Renal cortical epithelial cell (primary cell): ENCODE measurements at places on chromosomes 11 and 22. TPM values are rescaled to one million over a fixed set of nuclear protein-coding genes. Genes with fewer than 3 reads are reported as not detected.

GRCh38 chr11:5929571-5930368 lies 12.3 kb upstream of the OR56A3 start:
- DNase-seq = no peak

Gene GGTLC3
- not detected in 2 replicates for total RNA-seq

- DNase-seq = no peak
Observed at GRCh38 chr11:37632748-37633147, 1034.7 kb upstream of the RAG2 start.

DNA sequence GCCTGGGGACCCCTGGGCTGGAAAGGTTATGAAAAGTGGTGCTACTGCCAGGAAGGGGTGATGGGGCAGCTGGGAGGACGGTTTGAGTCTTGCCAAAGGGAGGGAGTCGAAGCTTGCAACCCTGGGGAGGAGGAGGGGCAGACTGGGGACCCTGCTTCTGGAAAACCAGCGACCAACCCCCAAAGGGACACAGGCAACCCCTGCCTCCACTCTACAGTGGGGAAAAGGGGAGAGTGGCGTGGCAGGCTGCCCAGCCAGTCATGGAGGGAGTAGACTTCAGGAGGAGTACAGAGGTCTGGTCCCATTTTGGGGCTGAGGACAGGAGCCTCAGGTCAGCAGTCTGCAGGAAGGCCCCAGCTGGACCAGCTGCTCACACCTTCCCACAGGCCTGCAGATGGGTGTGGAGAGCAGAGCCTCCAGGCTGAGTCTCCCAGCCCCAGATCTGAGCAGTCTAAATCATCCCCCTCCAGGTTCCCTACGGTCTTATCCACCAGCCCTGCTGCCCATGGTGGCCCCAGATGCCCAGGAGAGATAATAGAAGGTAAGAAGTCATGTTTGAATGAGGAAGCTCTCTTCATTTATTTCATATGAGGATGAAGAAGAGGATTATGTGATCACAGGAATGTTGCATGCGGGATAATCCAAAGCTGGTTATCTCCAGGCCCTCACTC lies 3.3 kb downstream of the DDT start:
- no peak for DNase-seq

DNA sequence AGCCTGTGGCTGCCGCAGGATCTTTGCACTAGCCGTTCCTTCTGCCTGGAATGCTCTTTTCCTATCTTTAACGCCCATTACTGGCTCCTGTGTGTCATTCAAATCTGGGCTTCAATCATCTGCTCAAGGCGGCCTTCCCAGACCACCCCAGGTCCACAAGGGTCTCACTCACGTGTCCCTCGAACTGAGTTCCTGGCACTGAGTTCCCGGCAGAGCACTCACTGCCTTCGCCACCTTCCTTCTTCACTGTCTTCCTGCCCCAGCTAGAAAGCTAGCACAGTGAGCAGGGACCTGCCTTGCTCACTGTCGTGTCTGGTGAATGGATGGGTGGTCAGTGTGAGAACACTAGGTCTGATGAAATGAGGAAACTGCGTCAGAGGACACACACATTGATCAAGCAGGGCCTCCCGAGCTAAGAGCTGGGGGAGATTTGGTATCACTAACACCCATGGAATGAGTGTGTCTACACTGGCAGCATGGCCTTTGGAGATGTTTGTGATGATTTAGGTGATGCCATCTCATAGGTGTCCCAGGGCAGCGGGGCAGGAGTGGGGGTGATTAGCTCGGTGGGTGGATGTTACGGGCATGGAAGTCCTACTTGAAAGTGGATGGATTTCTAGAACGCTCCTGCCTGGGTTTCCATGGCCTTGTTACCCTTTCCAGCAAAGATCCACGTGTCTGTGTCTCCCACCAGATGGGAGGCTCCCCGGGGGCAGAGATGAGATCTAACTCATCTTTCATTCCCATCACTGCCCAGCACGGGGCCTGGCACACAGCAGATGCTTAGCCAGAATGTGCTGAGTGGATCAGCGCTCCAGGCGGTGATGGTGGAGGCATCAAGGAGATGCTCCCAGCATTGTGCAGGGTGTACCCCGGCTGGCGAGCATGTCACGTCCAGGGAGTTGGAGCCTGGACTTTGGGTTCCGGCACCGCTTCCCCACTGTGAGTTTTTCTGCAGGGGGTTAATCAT lies 64.5 kb downstream of the SHISAL1 start:
- DNase-seq = no peak

DNA sequence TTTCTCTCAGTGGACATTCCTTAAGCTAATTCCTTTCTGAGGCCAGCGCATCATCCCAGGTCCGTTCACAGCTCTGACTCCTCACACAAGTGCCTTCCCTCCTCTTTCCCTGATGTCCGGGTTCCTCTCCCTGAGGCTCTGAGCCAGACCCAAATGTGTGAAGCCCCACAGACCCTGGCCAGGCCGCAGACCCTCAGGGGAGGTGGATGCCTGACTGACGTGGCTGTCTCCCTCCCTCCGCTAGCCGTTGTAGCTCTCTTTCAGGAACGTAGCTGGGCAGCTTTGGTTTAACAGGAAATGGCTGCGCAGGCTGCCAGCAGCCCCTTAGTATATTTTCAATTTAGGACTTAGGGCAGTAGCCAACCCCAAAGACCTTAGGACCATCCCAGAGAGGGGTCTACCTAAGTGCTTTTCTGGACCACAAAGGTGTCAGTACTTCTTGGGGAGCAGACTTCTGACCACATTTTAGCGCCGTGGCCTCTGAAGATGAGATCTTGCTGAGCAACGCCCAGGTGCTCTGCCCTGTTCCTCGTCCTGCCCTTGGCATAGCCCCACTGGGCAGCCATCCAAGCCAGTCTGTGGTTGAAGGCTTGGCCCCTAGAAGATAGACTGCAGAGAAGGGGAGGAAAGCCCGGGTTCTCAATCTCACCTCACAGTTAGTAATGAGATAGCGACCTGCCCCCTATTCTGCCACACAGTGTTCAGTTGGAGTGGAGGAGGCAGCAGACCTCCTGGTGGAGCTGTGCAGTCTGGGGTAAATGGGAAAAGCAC lies 27.0 kb downstream of the MYBPC3 start:
- no peak for DNase-seq

GRCh38 chr11:12897390-12897789 lies 111.7 kb upstream of the RASSF10 start:
- DNase-seq = no peak

DNA sequence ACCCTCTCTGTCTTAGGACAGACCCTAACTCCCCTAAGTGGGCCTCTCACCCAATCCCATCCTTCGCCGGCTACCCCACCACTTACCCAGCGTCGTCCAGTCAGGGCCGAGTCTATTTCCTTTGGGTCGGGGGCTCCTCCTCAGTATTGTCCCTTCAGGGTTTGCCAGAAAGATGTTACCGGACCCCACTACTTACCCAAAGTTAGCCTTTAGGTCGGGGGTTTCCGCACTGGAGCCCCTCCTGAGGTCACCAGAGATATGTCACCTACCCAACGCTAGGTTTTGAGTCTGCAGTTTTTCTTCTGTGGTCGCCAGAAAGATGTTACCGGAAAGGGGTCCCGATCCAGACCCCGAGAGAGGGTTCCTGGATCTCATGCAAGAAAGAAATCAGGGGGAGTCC lies 17.9 kb upstream of the B4GALNT4 start:
- no peak for DNase-seq

DNA sequence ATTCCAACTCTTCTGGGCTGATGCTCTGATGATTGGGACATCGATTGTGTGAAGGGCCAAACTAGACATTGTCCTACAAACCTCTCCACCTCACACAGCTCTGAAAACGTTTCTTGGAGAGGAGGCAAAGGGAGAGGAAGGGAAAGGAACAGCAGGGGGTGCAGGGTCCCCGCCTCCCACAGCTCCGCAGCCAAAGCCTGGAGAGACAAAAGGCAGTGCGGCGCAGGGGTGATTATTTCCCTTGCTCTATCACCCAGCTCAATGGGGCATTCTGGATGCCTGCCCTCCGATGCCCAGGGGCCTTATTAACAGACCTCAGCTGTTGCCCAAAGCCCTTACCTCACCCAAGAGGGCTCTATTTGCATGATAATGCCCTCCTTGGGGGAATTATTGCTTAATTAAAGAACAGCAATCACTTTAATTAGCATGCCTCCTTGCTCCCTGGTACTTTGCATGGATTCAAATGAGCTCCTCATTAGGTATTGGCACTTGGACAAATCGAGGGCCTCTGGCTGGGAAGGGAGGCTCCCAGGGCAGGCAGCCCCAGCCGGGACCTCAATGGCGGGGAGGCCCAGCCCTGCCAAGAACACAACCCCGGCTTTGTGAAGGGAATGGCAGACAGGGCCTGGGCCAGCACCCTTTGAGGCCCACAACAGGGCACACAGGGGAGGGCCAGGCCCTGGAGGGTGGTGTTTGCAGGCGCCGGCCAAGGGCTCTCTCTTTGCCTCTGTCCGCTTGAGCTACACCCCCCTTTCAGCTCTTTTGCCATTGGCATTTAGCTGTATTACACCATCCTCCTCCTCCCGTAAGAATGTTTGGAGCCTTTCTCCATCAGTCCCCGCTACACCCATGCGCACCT lies 19.8 kb upstream of the CDON start:
- DNase-seq = no peak

DNA sequence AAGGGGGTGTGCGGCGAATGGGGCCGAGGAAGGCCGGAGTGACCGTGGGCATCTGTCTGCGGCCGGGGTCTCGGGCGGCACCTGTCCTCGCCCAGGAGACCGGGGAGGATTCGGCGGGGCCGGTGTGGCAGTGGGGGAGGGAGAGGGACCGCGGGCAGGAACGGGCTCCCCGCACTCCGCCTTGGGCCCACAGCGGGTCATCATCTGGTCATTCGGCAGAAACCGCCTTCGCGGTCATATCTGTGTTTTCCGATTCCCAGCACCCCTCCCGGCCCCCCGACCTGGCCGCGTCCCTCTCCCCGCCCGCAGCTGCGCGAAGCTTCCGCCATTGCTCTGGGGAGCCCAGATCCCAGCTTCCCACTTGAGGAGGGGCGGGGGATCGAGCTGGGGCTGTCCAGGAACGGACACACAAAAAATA lies 824 bp upstream of the CBX6 start:
- DNase-seq = no peak

Gene CREB3L1
- total RNA-seq = 2.1 and 6.7 TPM in 2 replicates

Gene SCGB1A1
- not detected in 2 replicates for total RNA-seq

GRCh38 chr11:99987821-99988470 lies 699.1 kb upstream of the ARHGAP42 start:
- DNase-seq = peak; percentile 95

Gene GAL3ST1
- total RNA-seq = 2.6 and 6.4 TPM in 2 replicates

Gene GAL
- 0.87 TPM in 1 of 2 replicates, not detected in the other for total RNA-seq

DNA sequence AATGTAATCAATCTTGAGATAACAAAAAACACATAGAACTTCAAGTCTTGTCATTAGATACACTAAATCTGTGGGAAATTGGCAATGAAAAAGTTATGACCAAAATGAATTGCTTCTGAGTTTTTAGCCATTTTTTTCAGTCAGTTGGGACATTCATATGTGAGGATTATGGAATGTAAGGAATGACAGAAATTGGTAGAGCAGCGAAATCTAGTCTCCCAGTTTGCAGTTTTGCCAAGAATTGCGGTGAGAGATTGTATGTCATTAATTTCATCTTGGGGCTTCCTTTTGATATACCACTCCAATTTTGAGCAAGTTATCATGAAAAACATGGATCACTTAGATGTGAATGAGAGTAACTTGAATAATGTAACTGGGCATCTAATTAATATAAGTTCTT lies 49.9 kb downstream of the SIK2 start:
- no peak for DNase-seq

- DNase-seq = no peak
Observed at GRCh38 chr22:43533656-43534428, 122.0 kb downstream of the MPPED1 start.

Gene TTC28
- 6.3 and 28.3 TPM in 2 replicates for total RNA-seq

DNA sequence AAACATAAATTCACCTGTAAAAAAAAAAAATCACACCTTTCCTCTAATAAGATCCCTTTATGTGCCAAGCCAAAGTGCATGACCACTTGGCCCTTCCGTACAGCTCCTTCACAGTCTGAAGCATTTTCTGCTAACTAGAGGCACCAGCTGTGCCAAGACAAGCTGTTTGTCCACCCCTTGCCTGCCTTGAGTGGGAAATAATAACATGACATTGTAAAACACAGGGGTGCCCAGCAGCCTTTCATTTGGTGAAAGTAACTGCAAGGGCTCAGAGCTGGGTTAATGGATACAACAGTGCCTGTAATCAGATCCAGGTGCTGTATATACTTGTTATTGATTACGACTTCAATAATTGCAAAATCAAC lies 59.2 kb downstream of the DDIAS start:
- DNase-seq = no peak

Gene TRPM5
- total RNA-seq = 0.05 TPM in 1 of 2 replicates, not detected in the other

DNA sequence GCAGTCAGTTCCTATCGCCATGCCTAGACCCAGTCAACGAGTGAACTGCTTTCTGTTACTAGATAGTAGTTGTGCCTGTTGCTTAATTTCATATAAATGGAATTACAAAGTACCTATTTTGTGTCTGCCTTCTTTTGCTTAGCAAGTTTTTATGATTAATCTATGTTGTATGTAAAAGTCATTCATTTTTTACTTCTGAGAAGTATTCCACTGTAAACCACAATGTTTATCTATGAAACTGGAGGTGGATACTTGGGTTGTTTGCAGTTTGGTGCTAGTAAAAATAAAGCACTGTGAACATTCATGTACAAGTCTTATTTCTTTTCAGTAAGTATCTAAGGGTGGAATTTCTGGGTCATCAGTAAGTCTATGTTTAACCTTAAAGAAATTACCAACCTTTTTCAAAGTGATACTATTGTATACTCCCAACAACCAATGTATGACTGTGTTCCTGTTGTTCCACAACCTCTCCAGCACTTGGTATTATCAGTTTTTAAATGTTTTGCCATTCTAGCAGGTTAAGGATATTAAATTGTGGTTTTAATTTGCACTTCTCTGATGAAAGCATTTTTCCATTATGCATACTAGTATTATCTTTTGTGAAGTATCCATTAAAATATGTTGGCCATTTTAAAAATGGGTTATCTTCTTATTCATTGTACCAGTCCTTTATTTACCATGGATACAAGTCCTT lies 68.2 kb downstream of the DNAJC24 start:
- DNase-seq = no peak

GRCh38 chr11:132028380-132029240 lies 658.2 kb downstream of the NTM start:
- DNase-seq = peak; percentile 65

Gene SOX10
- not detected in 2 replicates for total RNA-seq

- no peak for DNase-seq
Observed at GRCh38 chr11:102368472-102368871, 21.5 kb downstream of the BIRC2 start.

Gene KRTAP5-11
- total RNA-seq = not detected in 2 replicates

- peak; percentile 9 for DNase-seq
Observed at GRCh38 chr11:6360183-6360582, 30.1 kb upstream of the SMPD1 start.

DNA sequence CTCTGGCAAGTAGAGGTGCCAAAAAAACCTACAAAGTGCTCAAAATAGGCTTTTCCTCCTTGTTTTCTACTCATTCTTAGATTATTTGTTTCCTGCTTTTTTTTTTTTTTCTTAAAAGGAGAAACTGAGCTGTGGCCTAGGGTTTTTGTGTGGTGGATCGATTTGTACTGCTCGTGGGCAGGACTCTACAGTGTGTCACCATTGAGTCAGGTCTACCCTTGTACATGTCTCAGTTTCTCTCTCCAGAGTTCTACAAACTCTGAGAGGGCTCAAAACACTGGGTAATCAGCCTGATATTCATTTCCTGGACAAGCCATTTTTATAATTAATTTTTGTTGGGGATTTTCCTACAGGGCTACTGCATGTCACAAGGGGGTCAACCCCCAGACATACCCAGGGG lies 5.2 kb upstream of the CASP4 start:
- DNase-seq = no peak

GRCh38 chr11:25441421-25441820 lies 890.5 kb upstream of the ANO3 start:
- DNase-seq = no peak
